ENCODE measurements at places on chromosomes 1 and 21.
A peak's percentile ranks its signal among the peaks of the same experiment; 100 is the strongest.

DNA sequence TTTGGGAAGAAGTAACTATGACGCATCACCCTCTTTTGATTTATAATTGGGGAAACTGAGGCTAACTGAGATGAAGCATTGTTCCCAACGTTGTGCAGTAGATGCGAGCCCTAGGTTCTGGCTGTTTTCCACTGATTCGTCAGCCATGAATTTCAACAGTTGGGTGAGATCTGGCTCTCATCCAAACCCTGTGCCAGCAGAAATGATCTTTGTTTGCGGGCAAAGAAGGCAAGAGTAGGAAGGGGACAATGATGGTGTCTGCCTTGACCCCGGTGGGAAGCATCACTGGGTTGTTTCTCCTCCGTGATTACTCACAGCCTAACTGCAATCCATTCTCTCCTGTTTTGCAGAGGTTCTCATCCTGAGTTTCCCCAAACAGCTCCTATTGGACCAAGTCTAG lies 142.3 kb downstream of the MIS18A start:
- no peak for DNase-seq

DNA sequence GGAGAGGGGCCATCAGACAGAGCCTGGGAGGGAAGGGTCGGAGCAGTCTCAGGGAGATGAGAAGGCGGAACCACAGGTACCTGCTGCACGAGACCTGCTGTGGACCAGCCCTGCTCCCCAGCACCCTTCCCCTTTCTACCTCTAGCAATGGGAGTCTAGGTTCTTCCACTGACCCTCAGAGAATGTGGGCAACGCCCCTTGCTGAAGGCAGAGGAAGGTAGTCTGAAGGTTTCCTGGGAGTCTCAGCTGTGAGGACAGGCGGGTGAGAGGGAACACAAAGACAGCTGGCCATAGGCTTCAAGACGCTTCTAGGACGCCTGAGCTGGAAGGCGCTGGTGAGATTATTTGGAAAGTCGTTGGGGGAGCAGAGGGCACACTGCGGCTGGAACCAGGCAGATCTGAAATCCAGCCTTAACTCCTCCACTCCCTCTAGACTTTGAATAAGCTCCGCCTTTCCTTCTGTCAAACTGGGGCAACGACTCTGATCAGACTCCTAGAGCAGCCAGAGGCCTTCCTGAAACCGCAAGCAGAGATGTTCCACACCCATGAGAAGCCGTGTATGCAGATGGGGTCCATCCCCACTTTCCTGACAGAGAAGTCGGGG lies 18.1 kb downstream of the SLC45A3 start:
- DNase-seq, result no peak

GRCh38 chr1:69291541-69291940 lies 276.2 kb upstream of the LRRC7 start:
- no peak for DNase-seq

DNA sequence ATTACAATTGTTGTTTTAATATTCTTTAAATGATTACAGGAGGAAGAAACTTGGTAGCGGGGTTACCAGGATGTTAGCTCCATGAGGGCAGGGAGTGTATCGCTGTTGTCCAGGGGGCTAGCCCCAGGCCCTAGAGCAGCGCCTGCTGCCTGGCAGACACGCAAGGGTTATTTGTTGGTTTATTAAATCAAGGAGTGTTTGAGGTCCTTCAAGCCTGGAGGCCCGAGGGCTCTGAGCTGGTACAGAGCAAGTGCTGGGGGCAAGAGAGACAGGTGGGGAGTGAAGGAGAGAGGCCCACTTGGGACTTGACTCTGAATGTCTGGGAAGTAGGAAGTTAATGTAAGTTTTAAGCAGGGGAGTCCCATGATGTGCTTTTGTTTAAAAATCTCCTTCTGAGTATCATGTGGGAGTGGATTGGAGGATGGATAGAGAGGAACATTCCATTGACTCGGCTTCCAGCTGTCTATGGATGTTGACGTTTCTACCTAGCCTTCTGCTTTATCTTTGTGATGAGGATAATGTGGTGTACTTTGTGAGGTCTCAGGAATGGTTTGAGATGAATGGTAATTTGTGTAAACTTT lies 8.7 kb downstream of the ITSN1 start:
- DNase-seq, result no peak

DNA sequence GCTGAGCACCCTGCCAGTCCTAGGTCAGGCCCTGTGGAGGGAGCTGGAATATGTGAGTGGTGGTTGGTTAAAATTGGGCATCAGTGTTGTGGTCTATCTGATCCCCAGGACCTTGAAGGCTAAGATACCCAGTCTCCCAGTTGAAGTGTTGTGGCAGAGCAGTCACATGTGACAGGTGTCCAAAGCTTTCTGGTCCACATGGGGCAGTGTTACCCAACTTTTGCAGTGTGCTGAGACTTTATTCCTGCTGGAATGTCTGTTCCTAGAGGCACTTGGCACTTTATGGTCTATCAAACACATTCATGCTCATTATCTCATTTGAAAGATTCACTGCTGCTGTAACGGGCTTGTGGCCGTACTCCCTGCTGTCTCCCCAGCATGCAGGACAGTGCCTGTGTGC lies 21.0 kb upstream of the LORICRIN start:
- DNase-seq, result no peak

DNA sequence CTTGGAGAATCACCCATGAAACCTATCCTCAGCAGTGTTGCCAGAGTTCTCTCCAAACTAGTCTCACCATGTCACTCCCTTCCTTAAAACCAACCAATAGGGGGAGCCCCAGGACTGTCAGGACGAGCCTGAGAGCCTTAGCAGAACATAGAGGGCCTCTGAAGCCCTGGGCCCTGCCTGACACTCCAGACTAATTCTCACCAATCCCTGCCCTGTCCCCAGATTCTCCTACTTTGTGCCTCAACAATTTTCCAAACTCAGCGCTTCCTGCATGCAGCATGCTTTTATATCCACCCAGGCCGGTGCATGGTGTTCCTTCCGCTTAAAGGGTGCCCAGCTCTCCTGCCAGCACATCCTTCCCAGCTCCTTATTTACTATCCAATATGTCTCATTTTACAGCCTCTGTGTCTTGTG lies 42.7 kb downstream of the HSD3B1 start:
- peak; percentile 69 for DNase-seq

DNA sequence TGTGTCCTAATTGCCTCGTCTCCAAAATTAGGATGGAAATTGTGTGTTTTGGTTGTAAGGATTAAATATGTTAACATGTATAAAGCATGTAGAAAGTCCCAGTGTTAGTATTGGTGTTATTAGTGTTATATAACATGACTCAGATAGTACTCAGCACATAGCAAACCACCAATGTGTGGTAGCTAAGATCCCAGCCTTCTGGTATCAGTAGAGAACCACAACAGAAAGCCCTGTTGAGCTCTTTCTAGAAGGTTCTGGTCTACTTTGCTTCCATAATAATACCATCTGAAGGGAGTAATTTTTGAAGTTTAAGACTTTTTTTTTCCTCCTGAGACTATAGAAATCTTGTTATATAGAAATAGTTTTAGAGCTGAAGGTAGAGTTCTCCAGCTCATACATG lies 259.3 kb upstream of the SGIP1 start:
- peak; percentile 75 for DNase-seq

GRCh38 chr1:168514455-168514854 lies 29.3 kb downstream of the XCL2 start:
- DNase-seq, result no peak

DNA sequence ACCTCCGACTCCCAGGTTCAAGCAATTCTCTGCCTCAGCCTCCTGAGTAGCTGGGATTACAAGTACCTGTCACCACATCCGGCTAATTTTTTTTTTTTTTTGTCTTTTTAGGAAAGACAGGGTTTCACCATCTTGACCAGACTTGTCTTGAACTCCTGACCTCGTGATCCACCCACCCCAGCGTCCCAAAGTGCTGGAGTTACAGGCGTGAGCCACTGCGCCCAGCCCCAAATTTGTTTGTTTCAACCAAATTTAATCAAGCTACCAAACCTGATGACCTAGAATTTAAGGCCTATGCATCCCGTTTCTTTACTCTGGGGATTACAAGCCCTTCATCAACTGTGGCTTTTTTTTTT lies 58.3 kb upstream of the TBX15 start:
- no peak for DNase-seq
